Heart left ventricle (tissue), 16 donors: ENCODE measurements at places on chromosomes 7 and 10. TPM values are rescaled to one million over a fixed set of nuclear protein-coding genes. Genes with fewer than 3 reads are reported as not detected.

DNA sequence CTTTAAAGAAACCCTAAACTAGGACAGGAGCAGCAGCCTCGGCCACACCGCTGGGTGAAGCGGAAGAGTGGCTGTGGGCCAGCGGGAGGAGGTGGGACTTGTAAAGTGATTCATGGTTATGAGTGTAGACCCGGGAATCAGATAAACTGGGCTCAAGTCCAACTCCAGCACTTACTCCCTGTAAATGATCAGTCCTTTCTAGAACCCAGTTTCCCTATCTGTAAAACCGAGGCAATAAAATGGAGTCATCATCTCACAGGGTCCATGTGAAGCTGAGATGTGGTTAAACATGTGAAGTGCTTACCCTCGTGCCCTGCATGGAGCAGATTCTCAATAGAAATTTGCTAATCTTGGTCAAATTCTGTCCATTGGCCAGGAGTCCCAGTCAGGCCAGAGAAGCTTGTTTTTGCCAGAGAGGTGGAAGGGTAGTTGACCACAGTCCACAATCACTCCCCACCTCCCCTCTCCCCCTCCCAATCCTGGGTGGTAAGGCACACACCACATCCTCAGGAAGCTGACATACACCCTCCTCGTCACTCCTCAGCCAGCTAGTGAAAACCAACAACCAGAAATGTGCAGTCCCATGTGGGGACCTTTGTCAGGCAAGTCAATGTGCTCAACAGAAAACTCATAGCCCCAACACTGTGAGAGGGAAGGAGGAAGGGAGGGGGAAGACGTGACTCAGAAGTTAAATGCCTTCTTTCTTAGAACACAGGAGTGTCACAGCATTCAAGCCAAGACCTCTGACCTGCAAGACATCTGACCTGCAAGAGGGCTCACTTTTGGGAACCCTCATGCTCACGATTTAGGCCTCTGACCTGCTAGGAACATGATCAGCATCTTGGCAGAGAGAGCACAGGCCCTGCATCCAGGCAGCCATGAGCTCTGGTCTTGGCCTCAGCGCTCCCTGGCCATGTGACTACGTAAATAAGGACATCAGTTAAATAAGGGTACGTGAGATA is 145.1 kb downstream of the PLXNA4 start:
- peak; percentile 52 for DNase-seq

GRCh38 chr7:47940088-47941013 is 7.9 kb downstream of the PKD1L1 start:
- DNase-seq: peak; percentile 83

DNA sequence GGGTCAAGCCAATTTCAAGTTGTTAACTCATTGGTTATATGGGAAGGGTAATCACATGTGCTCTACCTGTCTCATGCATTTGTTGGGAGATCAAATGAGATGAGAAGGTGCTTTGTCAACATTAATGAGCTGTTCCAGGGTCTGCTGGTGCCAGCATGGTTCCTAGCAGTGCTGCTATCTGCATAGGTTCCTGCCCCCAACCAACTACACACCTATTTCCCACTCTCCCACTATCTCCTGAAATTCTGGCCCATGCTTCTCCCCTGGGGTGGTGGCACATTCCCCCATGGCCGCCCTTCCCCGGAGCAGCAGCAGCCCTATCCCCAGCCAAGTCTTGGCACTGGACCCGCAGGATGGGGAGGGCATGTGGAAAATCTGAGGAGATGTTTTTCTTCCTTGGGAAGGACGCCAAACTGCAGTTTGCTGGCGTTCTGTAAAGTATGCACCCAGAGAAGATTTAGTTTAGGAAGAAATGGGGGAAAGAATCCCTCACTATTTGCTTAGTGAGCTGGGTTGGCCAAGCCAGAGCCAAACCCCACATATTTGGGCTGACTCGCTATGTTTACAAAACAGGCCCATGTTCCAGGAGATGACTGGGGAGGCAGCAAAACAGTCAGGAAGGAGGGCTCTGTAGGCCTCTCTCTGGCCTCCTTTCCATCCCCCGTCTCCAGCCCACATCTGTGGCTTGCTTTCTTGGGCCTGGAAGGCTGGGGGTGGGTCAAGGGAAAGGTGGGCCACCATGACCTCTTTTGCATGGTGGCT is 42.5 kb downstream of the PPP1R3C start:
- DNase-seq: peak; percentile 66

- DNase-seq: no peak
Measured at GRCh38 chr10:124364674-124365073, 54.0 kb downstream of the OAT start.

- DNase-seq: no peak
Measured at GRCh38 chr7:122628651-122629411, 70.1 kb downstream of the RNF133 start.

GRCh38 chr7:25180592-25180923 is 47.7 kb downstream of the NPVF start:
- DNase-seq: no peak

- no peak for DNase-seq
Measured at GRCh38 chr10:118407777-118408176, 65.7 kb upstream of the FAM204A start.

DNA sequence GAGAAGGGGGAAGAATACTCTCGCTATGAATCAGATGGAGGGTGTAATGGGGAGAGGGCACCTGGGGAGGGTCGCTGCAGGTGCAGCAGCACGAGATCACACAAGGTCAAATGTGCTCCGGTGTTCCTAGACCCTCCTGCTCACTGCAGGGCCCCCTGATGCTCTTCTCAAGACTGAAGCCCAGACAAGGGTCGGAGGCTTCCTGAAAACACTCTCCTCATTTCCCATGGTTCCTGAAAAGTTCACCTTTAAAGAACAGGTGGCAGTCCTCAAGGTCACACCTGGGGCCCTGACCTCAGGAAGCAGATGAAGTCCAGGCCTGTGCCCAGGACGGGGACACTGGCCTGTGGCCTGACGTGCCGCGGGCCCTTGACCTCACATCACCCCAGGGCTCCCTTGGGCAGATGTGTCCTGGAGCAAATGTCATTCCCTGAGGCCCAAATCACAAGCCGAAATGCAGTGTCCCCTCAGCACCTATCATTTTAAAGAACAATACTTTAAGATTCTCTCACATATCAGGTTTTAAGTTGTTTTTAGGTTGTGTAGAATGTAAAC is 289.8 kb downstream of the GLRX3 start:
- no peak for DNase-seq

DNA sequence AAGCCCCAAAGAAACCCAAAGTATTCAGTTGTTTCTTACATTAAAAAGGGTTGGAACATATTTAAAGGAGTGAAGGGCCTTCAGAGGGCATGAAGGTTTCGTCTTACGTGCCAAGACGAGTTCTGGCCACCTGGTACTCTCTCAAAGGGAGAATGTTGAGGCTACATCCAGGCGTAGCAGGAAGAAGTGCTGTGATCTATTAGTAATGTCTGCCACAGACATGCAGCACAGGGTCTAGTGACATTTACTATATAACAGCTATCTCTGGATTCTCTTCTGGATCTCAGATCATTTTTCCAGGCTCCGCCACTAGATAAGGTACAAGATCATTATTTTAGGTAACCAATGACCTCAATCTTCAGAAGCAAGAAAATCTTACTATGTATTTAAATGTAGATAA is 76.5 kb upstream of the ARID5B start:
- DNase-seq: no peak

DNA sequence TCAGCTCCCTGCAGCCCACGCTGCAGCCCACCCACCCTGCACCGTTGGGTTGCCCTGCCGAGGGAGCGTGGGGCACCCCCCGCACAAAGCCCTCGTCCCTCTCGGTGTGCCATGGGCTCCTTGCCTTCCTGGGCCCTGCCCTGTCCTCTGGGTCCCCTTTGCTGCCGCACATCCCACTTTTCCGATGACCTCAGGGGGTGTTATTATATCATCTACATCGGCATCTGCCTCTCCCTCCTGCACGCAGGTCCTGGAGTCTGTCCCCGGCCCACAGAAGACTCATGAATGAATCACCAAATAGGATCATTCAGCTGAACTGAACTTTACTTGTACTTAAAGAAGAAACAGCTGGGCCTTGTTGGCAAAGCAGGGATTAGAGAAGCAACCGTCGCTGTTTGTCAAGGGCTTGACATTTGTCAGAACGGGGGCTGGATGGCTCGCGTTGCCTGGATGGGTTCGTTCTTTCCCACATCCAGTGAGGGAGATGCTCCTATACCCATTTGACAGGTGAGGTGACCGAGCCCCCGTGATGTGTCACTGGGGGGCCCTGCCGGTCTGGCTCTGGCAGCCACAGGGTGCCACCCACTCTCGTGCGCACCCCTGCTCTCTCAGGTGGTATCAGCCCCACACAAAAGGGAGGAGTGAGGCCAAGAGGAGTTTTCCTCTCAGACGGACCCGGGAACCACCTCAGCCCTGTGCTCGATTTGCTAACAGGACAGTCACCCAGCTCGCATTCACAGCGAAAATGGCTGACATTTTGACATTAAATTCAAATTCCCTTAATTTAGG is 58.6 kb upstream of the EBF3 start:
- DNase-seq: no peak

DNA sequence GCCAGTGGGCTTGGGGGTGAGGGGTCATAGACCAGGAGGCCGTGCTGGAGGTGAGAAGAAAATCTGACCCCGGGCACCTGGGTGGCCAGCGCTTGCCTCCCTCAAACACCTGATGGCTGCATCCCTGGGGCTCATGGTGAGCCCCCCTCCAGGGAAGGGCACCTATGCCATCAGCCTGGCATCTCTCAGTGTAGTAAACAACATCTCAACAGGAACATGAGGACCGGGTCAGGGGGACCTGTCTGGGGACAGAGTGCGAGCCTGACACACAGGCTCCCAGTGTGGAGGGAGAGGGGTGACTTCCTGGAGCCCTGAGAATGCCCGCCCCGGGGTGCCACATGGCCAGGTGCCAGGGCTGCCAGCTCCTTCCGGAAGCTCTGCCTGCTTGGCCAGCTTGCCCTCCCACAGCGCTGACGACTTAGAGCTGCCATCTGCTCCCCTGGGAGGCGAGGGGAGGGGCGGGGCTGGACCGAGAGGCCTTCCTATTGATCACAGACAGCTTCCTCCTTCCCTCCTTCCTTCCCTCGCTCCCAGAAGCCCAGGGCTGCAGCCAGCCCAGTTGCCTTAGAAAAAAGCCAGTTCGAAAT is 12.3 kb downstream of the STX1A start:
- DNase-seq: peak; percentile 73

GRCh38 chr7:82579047-82579446 is 135.5 kb upstream of the CACNA2D1 start:
- DNase-seq: no peak

GRCh38 chr7:158657189-158657746 is 47.3 kb downstream of the NCAPG2 start:
- DNase-seq: no peak

TMEM273 gene
- total RNA-seq: 38.7 TPM

ZPBP gene
- total RNA-seq: not detected

LIPK gene
- not detected for total RNA-seq

DRGX gene
- not detected for total RNA-seq
